ENCODE measurements at places on chromosomes 13 and 19.
A peak's percentile ranks its signal among the peaks of the same experiment; 100 is the strongest.

- peak; percentile 10 for ATAC-seq
- H3K36me3 ChIP-seq = peaks cover 20% of the 10 kb centered on the region
- peak overlapping the region; percentile 98 for H3K27ac ChIP-seq
- peaks cover 23% of the 10 kb centered on the region for H3K4me1 ChIP-seq
- no peaks in the 10 kb centered on the region for H3K27me3 ChIP-seq
Measured at GRCh38 chr13:78657699-78658629, 991 bp downstream of the OBI1 start.

DNA sequence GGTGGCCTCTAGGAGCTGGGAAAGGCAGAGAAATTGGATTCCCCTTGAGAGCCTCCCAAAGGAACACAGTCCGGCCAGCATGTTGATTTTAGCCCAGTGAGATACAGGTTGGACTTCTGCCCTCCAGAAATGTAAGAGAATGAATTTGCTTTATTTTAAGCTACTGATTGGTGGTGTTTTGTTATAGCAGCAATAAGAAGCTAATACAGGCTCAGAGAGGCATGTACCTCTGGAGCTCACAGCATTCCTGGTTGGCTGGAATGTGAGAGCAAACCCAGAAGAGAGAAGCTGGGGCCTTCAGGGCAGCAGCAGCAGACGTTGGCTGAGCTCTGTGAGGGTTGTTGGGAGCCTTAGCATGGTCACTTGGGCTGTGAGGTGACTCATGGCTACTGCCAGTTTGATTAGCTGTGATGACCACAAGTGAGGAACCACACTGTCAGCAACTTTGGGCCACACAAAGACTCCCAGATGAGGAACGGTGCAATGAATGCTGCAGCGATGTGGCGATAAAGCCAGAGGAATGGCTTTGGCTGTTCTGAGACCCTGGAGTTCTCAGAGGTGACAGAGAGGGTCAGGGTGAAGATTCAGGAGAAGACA, 80.1 kb downstream of the CYSLTR2 start:
- H3K27ac ChIP-seq = no peak overlapping the region
- peaks cover 3% of the 10 kb centered on the region for H3K27me3 ChIP-seq
- H3K36me3 ChIP-seq = no peaks in the 10 kb centered on the region

GRCh38 chr19:41205995-41206394, 13.0 kb downstream of the CYP2S1 start:
- no peaks in the 10 kb centered on the region for H3K27me3 ChIP-seq
- ATAC-seq = peak; percentile 47
- H3K4me1 ChIP-seq = peaks cover 18% of the 10 kb centered on the region
- no peak overlapping the region for H3K27ac ChIP-seq
- H3K36me3 ChIP-seq = no peaks in the 10 kb centered on the region
- H3K4me3 ChIP-seq = no peak overlapping the region

GRCh38 chr19:8611877-8612806, 1.6 kb upstream of the ADAMTS10 start:
- no peak for ATAC-seq
- H3K27me3 ChIP-seq = peaks cover 5% of the 10 kb centered on the region
- H3K4me1 ChIP-seq = peaks cover 22% of the 10 kb centered on the region
- H3K36me3 ChIP-seq = no peaks in the 10 kb centered on the region
- no peak overlapping the region for H3K27ac ChIP-seq

GRCh38 chr13:30748717-30749116, 13.4 kb downstream of the ALOX5AP start:
- no peak overlapping the region for H3K27ac ChIP-seq
- H3K4me3 ChIP-seq = no peak overlapping the region
- no peak for ATAC-seq
- peaks cover 86% of the 10 kb centered on the region for H3K36me3 ChIP-seq
- H3K4me1 ChIP-seq = peaks cover 37% of the 10 kb centered on the region
- H3K27me3 ChIP-seq = no peaks in the 10 kb centered on the region

GRCh38 chr13:32594157-32594738, 8.0 kb downstream of the PDS5B start:
- no peaks in the 10 kb centered on the region for H3K27me3 ChIP-seq
- no peak for ATAC-seq
- H3K4me1 ChIP-seq = peaks cover 47% of the 10 kb centered on the region
- no peak overlapping the region for H3K27ac ChIP-seq
- H3K4me3 ChIP-seq = no peak overlapping the region

DNA sequence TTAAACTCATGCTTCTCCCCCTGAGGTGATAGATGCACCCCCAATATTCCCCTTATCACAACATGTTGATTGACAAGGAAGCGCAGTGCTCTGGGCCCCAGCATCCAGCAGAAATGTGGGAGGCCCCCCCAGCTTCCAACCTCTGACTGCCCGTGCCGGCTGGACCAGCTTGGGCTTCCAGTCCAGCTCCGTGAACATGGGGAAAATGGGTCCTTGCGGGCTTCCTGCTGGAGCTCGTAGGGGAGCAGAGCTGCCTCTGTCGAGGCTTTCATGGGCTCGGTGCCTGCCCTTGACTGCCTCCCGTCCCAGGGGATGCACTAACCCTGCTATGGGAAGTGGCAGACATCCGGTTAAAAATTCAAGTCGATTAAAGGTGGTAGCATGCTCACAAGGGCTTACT, 188.9 kb downstream of the COL4A1 start:
- no peak overlapping the region for H3K4me3 ChIP-seq
- no peaks in the 10 kb centered on the region for H3K36me3 ChIP-seq
- peaks cover 44% of the 10 kb centered on the region for H3K27me3 ChIP-seq
- ATAC-seq = no peak

GRCh38 chr19:46373491-46374359, 26.8 kb downstream of the PPP5C start:
- H3K4me3 ChIP-seq = no peak overlapping the region
- H3K27me3 ChIP-seq = no peaks in the 10 kb centered on the region
- ATAC-seq = no peak
- peaks cover 48% of the 10 kb centered on the region for H3K36me3 ChIP-seq
- peaks cover 5% of the 10 kb centered on the region for H3K4me1 ChIP-seq
- H3K27ac ChIP-seq = no peak overlapping the region

DNA sequence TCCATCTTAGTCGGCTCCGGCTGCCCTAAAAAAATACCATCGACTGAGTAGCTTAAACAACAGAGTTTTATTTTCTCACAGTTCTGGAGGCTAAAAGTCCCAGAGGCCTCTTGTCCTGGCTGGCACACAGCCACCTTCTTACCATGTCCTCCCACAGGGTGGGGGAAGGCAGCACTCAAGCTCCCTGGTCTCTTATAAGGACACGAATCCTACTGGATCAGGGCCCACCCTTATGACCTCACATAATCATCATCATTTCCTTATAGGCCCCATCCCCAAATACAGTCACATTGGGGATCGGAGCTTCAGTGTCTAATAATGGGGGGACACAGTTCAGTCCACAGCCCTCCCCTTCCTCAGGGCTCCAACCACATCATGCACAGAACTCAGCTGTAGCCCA, 2.6 kb upstream of the TUBA3C start:
- no peaks in the 10 kb centered on the region for H3K36me3 ChIP-seq
- no peak overlapping the region for H3K4me3 ChIP-seq
- no peaks in the 10 kb centered on the region for H3K4me1 ChIP-seq
- H3K27ac ChIP-seq = no peak overlapping the region

DNA sequence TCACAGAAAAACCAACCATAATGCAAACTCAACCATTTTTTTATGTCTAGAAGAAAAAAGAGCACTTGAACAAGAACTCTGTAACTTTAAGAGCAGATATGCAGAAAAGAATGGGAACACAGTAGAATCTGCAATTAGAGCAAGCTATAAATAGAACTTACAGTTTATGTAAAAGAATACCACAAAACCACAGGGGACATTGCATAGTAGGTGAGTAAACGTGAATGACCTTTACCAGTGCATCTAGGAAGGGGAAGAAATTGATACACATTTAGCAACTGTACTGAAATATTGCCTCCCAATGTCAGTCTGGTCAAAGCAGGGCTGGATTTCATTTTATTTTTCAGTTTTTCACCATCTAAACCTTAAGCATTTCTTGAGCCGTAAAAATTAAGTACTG, 242.2 kb upstream of the EDNRB start:
- H3K27me3 ChIP-seq = peaks cover 11% of the 10 kb centered on the region
- H3K4me3 ChIP-seq = no peak overlapping the region
- H3K27ac ChIP-seq = no peak overlapping the region
- no peaks in the 10 kb centered on the region for H3K4me1 ChIP-seq
- peak; percentile 29 for ATAC-seq
- H3K36me3 ChIP-seq = no peaks in the 10 kb centered on the region

- H3K4me1 ChIP-seq = peaks cover 6% of the 10 kb centered on the region
- no peak overlapping the region for H3K4me3 ChIP-seq
- peaks cover 44% of the 10 kb centered on the region for H3K36me3 ChIP-seq
- no peak overlapping the region for H3K27ac ChIP-seq
- no peaks in the 10 kb centered on the region for H3K27me3 ChIP-seq
- ATAC-seq = no peak
Measured at GRCh38 chr13:49023431-49023830, 47.7 kb downstream of the FNDC3A start.

GRCh38 chr13:97119943-97120342, 102.2 kb upstream of the MBNL2 start:
- no peak overlapping the region for H3K27ac ChIP-seq
- ATAC-seq = no peak
- no peak overlapping the region for H3K4me3 ChIP-seq

- no peak overlapping the region for H3K27ac ChIP-seq
- H3K4me1 ChIP-seq = no peaks in the 10 kb centered on the region
- no peak for ATAC-seq
- no peak overlapping the region for H3K4me3 ChIP-seq
- no peaks in the 10 kb centered on the region for H3K36me3 ChIP-seq
Measured at GRCh38 chr13:108115738-108116137, 99.6 kb downstream of the LIG4 start.

DNA sequence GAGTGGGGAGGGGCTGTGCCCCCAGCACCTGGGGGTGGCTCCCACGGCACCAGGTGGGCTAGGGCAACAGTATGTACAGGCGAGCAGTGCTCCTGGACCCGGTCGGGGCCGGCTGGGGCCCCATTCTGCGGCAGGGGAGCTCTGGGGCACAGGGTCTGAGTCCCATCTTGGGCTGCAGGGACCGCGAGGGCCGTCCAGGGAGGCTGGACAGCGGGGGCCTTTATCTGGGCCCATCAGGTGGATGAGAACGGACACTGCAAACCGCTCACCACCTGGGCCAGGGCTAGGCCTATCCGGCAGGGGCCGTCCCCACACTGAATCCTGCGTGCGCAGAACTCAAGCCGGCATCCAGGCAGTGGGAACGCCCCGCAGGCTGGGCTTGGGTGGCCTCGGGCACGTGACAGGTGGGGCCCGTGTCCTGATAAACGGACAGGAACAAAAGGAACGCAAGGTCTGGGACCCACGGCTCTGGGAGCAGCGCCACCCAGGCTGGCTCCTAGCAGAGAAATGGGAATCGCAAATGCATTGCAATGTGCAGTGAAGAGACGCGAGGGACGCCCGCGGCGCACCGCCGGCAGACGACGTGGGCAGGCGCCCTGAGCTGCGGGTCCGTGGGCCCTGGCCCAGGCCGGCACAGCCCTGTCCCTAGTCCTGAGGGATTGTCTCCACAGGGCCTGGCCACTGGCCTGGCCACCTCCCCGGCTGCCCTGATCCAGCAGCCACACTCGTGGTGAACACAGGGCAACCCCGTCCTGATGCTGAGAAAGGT, 29.7 kb downstream of the BTBD2 start:
- H3K4me1 ChIP-seq = no peaks in the 10 kb centered on the region
- peaks cover 68% of the 10 kb centered on the region for H3K36me3 ChIP-seq
- no peaks in the 10 kb centered on the region for H3K27me3 ChIP-seq
- no peak for ATAC-seq
- H3K4me3 ChIP-seq = no peak overlapping the region
- no peak overlapping the region for H3K27ac ChIP-seq

DNA sequence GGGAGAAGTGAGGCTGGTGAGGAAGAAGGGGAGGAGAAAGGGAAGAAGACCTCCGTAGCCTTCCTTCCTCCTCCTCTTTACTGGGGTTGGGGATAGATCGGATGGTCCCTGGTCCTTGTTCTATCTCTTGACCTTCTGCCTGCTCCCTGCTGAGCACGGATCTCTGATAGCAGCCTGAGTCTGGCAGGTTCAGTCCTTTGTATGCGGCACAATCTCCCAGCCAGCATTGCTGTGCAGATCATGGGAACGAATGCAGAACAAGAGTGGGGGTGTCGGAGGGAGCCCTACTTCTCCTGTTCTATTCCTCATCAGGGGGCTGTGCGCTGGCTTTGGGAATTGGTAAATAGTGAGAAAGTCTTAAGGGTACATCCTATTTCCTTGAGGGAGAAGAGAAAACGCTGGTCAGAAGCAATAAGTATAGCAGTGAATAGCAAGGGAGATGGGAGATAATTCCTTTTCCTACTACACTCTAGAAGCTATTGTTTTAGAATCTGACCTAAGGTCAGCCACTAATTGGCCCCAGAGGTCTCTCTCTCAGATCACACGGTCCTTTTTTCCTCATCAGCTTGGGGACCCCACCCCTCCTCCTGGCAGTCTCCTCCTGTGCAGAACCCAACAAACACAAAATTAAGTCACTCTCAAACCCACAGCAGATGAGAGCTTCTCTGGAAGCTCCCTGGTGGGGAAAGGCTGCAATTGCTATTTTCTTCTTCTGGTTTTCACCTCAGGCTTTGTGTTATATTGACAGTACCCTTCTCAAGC, 41.0 kb downstream of the KL start:
- no peaks in the 10 kb centered on the region for H3K4me1 ChIP-seq
- no peaks in the 10 kb centered on the region for H3K36me3 ChIP-seq
- ATAC-seq = no peak
- peaks cover 4% of the 10 kb centered on the region for H3K27me3 ChIP-seq
- no peak overlapping the region for H3K4me3 ChIP-seq

DNA sequence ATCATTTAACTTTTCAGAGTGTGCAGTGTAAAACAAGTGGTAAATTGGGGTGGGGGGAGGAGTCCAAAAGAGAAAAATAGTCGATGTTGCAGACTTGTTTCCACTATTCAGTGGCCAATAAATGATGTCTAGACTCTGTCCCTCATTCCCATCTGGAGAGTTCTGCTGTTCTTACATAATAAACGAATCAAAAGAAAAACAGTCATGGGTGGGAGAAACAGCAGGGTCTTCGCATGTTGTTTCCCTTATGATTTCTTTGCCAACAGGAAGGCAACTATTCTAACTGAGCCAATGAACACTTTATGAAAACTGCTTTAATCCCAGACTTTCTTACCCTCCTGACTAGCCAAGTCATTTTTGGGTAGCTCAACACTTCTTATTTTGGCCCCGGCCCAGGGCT, 615.5 kb downstream of the FGF9 start:
- H3K36me3 ChIP-seq = no peaks in the 10 kb centered on the region
- H3K4me1 ChIP-seq = no peaks in the 10 kb centered on the region

DNA sequence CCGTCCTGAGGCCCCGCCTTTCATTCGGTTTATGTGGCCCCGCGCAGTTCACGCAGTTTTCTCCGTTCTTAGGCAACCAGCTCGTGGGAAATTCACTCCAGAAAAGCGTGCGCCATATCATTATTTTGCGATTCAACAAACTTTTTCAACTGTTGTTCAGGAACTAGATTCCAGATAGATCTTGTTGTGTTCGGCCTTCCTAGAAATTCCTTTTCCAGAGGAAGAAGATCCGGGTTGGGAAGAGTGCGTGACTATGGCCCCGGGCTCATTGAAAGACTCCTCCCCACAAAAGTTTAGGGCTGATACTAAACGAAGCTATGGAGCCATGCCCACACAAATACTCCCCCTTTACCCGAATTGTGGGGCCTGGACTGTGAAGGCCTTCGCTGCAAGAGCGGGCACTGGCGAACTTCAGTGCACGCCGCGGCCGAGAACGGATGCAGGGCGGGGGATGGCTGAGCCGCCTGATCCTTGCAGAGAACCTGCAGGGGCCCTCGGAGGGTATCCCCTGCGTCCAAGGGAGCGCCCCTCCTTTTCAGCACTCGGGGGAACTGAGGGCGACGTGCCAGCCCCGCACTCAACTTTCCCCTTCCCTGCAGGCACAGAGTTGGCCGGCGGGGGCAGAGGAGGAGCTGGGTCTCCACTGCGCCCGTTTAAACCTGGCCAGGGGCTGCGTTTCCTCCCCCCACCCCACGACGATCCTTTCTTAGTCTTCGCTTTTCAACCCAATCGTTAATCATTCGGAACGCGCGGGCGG, 904 bp upstream of the SOX1 start:
- H3K4me1 ChIP-seq = no peaks in the 10 kb centered on the region

All from activated T-helper 17 cell treated with anti-CD3 and anti-CD28 coated beads, Interleukin-2, amount 50 U/mL, for 72 hours (primary cell).